ENCODE measurements at places on chromosomes 2 and 18. TPM values are rescaled to one million over a fixed set of nuclear protein-coding genes. Genes with fewer than 3 reads are reported as not detected.

The GALR1 gene
- total RNA-seq: 0.16 TPM

The TFPI gene
- total RNA-seq: 35.2 TPM

The CAVIN2 gene
- 6.6 TPM for total RNA-seq

The ABCG5 gene
- under 0.01 TPM for total RNA-seq

The MAL gene
- not detected for total RNA-seq

DNA sequence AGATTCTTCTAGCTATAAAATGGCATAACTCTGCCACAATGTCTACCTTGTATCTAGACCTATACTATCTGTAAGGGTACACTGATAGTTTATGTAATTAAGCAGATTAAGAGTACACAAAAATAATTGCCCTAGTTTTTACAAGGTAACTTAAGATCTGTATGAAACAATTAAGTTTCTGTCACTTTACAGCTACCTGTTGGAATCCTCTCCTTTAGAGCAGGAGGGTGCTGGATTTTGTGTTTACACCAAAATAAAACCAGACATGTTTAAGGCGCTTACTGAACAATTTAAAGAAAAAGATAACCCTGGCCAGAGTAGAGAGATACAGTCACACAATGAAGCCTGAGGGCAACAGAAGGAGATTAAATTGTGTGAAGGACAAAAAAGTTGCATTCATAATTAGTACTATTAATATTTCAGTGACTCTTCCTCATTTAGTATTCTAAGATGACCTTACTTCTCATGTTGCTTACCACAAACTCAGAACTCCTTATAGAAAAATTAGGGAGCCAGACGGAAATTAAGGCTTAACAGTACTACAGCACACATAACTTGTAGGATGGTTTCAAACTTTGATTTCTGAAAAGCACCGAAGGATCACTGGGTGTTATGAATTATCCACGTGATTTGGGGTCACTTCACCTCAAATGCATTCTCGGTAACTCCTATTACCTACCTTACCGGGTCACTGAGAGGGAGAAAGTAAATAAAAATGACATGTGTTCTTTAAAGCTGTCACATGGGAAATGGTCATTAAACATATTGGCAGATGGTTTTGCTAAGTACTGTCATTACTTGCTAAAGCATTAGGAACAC is 1.0 kb downstream of the DARS1 start:
- no peak for DNase-seq

DNA sequence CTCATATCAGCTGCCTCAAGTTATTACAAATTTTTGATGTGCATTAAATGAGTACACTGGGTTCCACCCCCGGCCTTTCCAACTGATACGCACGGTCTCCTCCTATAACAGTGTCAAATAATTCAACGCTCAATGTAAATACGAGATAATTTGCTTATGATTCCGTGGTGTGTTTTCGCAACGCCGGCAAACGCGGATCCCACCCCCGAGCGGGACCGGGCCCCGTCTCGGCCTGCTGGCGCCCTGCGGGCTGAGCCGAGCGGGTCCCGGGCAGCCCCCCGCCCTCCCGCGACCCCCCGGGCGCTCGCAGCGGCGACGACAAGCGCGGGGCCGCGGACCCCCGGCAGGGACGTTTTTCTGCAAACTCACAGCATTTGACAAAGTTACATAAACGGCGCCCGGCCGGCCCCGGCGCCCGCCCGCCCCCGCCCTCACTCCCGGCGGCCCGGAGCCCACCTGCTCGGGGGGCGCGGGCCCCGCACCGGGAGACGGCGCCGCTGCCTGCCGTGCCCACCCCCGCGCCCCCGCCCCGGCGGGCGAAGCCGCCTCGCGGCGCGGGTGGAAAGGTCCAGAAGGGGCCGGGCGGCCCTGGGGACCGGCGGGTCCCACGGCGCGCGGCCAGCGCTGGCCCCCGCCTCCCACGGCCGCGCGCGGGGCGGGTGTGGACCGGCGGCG is 762 bp downstream of the HDAC4 start:
- DNase-seq: no peak

GRCh38 chr2:54767921-54768320 is 44.5 kb downstream of the EML6 start:
- no peak for DNase-seq

The CABYR gene
- 34.6 TPM for total RNA-seq

- no peak for DNase-seq
These were observed 54.9 kb downstream of the ANTXR1 start for GRCh38 chr2:69067866-69068265.

- no peak for DNase-seq
These were observed 899.9 kb downstream of the TRIB2 start for GRCh38 chr2:13616616-13617015.

The CIB4 gene
- total RNA-seq: not detected
